ENCODE measurements at places on chromosomes 12 and 14.

- peak; percentile 20 for DNase-seq
These were observed 3.3 kb upstream of the CIPC start for GRCh38 chr14:77094672-77095284.

GRCh38 chr12:93664573-93665138 lies 12.5 kb upstream of the CRADD start:
- DNase-seq, result no peak

- DNase-seq, result no peak
These were observed 784.1 kb upstream of the TBX3 start for GRCh38 chr12:115468087-115468510.

DNA sequence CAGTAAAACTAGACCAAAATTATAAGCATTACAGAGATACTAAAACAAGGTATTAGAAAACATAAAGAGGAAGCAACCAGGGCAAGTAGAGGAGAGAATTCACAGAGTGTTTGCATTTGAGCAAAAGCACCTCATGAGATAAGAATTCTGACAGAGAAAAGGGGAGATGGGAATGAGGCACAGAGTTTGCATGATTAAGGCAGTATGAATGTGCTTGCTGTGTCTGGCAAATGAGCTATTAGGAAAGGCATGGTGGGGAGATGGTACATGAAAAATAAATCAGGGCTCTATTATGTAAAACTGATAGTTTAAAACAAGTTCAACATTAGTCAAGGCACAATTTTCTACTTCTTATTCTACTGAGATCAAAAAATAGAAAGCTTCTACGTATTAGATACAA lies 23.1 kb downstream of the GARIN6 start:
- no peak for DNase-seq

DNA sequence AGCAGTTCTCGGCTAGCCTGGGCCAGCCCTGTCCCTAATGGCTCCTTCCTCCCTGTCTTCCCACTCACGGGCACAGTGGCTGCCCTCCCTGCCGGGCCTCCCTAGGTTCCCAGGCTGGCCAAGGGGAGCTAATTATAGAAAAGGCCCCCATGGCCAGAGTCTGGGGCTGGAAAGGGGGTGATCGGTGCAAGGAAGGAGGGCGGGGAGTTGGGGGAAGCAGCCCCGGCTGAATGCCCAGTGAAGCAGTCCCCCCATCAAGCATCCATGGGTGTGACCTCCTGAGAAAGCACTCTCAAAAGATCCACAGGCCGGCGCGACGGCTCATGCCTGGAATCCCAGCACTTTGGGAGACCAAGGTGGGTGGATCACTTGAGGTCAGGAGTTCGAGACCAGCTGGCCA lies 54.9 kb downstream of the TESC start:
- DNase-seq, result no peak

DNA sequence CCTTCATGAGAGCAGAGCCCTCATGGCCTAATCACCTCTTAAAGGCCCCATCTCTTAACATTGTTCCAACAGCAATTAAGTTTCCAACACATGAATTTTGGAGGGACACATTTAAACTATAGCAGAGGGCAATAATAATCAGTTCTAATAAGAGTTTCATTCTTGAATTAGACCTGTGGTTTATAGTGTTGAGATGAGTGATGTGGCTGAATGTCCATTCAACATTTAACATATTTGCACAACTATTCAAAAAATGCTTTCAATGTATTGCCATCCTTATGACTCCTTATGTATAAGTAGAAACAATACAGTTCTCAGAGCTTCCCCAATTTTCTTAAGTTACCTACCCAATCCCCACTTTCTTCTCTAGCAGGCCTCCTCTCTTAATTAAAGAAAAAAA lies 21.5 kb downstream of the KLHL28 start:
- no peak for DNase-seq

DNA sequence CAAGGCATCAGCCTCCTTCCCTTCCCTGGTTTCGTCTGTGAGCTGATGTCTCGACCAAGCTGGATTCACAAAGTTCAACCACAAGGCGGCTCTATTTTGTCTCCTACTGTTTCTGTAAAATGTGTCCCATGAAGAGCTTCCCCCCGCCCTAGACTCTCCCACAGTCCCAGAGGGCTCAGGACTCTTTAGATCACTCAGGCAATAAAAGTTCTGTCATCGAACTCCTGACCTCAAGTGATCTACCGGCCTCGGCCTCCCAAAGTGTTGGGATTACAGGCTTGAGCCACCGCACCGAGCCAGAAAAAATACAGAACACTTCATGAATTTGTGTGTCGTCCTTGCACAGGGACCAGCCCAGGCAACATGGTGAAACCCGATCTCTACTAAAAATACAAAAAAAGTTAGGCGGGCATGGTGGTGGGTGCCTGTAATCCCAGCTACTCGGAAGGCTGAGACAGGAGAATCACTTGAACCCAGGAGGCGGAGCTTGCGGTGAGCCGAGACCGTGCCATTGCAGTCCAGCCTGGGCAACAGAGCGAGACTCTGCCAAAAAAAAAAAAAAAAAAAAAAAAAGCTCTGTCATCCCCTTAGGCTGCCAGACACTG lies 149.4 kb downstream of the BCL11B start:
- DNase-seq, result no peak

DNA sequence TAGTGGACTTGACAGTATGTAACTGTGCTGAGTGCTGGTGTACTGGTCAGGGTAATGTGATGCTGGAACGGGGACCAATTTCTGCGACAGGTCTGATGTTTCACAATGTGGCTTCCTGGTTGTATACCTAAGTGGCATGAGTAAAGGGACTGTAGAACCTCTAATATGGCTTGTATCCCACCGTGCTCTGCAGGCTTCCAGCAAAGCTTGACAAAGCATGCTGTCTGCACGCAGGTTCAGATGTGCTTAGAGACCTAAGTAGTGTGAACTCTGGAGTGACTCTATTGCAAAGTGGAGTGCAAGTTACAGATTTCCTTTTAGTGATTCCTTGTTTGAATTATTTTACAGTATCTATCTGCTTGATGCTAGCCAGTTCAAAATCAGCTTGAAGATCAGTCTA lies 415.8 kb upstream of the NOVA1 start:
- no peak for DNase-seq

- peak; percentile 55 for DNase-seq
These were observed 21.2 kb downstream of the PRPF40B start for GRCh38 chr12:49644620-49644994.

DNA sequence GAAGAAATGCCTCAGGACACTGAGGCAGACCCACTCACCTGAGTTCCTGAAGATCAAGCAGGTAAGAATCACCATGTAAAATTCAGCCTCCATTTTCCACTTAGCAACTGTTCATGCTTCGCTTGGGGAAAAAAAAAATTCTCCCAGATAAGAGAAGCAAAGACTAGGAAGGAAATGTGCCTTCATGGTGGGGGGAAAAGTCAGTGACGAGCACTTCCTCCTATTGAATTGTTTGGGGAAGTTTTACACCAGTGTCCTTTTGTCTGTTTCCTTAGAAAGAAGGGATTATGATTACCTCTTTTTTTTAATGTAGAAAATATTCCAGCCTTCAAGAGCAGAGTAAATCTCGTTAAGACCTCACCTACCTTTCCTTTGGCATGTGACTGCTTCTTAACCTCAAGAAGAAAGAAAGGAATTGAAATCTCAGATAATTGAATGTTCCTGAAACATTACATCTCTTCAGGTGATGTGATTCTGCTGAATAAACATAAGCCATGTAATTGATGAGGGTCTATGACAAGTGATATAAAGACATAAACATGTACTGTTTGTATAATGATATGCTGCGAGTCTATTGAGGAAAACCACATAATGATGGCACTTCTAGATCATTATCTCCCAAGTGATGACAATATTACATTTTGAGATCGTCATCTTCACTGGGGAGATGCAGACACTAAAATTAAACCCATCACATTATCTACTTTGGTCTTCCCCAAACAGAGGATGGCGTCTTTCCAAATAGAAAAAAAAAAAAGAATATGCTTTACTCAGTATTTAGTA lies at the start of gene PTPRB:
TSS of gene PTPRB (minus strand) at position 127 of the 783 bp plus-strand sequence. CDS start at position 93, 34 bp downstream.
- no peak for DNase-seq

DNA sequence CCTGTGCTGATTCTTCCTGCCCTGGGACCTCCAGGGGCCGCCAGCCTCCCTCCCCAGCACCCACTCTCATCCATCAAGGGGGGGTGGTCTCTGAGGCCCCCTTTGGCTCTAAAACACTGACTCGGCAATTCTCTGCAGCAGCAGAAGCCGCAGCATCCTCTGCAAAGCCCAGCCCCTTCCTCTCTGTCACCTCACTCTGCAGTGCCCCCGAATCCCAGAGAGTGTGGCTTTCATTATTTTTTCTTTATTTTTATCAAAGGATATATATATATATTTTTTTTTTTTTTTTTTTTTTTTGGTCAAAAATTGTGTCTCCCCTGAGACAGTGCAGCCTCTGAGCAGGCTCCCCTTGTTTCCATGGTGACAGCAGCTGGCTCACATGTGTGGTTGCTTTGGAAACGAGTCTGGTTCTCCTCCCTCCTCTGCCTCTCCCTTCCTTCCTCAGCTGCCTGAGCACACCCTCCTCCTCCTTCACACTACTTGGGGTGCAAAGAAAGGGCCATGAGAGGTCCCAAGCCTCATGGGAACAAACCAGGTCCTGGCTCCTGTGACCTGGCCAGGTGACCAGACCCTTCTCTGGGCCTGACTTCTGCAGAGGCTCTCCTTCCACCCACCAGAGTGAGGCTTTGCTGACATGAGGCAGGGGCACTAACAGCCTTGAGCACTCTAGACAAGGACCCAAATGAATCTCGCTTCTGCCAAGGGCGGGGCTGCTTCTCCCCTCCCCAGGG lies 100.5 kb downstream of the LRRC74A start:
- no peak for DNase-seq

DNA sequence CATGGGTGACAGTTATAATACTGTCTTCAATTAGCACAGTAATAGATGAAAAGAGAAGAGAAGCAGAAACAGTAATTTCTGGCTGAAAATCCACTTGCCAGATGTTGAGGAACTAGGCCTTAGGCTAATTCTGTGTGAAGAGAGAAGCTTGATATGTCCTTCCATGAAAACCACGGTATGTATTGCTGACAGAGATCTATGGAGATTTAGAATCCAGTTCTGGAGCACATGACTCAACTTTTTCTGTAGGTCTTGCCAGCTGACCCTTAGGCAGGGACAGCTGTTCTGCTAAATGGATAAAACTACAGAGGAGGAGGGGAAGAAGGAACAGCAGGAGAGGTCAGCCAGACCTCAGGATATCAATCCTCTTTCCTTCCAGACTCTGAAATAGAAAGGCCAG lies 211.5 kb downstream of the PRKD1 start:
- DNase-seq, result no peak

GRCh38 chr14:50666772-50667683 lies 1.1 kb downstream of the SAV1 start:
- DNase-seq, result no peak

GRCh38 chr12:39975374-39975918 lies 130.4 kb downstream of the SLC2A13 start:
- DNase-seq, result no peak

DNA sequence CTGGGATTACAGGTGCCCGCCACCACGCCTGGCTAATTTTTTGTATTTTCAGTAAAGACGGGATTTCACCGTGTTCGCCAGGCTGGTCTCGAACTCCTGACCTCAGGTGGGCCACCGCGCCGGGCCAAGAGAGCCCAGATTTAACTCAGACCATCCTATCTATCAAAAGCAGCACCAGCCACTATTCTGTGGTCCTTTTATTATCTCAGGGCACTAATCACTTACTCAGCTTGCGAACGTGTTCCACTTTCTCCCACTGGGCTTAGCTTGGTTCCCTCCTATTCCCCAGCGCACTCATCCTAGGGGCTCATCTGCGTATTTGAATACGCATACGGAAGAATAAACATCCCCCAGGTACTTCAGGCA lies 16.2 kb upstream of the AACS start:
- DNase-seq, result no peak

GRCh38 chr14:94170136-94170535 lies 4.0 kb upstream of the PPP4R4 start:
- no peak for DNase-seq

- DNase-seq, result no peak
These were observed 218.8 kb downstream of the KITLG start for GRCh38 chr12:88361493-88361892.

DNA sequence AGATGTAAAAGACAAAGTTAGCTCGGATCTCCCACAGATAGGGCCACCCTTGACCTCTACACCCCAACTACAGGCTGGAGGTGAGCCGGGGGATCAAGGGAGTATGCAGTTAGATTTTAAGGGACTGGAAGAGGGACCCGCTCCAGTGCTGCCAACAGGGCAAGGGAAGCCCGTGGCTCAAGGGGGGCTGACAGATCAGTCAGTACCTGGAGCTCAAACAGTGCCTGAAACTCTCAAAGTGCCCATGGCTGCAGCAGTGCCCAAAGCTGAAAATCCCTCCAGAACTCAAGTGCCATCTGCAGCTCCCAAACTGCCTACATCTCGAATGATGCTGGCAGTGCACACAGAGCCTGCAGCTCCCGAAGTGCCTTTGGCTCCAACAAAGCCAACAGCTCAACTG lies 10.4 kb downstream of the NYNRIN start:
- no peak for DNase-seq

GRCh38 chr14:90613997-90614396 lies 202.2 kb downstream of the TTC7B start:
- DNase-seq, result no peak

GRCh38 chr12:52164624-52165023 lies 27.2 kb downstream of the KRT80 start:
- DNase-seq, result no peak

- no peak for DNase-seq
These were observed 26.1 kb downstream of the OTUB2 start for GRCh38 chr14:94052199-94052598.

- DNase-seq, result no peak
These were observed 136.2 kb upstream of the RTL1 start for GRCh38 chr14:101039755-101040138.

DNA sequence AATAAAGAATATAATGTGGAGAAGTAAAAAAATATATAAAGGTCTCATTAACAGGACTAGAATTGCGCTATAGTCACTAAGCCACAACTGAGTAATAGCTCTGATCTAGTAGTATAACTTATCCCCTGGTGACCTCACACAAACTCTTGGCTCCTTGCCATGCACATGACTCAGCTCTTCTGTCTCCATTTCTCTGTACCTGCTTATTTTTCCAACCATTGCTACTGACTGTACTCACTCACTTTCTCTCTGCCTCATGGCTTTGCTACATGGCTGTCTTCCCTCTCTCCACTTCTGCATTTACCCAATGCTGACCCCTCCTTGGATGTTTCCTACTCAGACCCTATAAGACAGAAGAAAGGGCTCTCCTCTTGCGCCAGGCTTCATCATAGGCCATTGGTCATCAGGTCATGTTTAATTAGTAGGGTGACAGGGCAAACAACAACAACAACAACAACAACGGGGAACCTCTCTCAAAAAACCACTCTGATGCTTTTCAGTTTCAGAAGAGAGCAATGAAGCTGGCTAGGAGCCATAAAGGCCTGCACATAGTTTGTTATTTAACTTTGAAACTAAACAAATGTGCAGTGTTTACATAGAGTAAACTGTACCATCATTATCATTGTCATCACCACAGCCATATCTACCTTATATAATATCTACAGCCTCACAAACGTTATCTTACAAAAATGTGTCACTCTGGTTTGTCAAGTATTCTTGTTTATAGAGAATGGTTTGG lies 25.6 kb upstream of the KRAS start:
- peak; percentile 13 for DNase-seq

DNA sequence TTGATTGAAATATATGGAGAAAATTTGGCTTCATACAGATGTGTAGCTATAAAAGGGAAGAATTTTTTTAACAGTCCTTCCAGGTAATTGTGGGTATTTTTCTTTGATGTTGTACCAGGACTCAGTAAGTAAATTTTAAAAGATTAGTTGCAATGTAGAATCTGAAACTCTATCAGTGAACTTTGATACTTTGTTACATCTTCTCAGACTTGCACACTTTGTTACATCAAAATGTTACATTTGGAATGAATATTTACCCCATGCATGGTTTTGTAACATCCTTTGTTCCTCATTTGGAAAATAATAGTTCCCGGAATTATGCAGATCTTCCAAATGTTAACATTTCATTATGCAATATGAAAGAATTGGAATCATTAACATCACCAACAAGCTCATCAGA lies 13.8 kb downstream of the MTHFD1 start:
- DNase-seq, result no peak

Measured in activated CD8-positive, alpha-beta memory T cell treated with anti-CD3 and anti-CD28 coated beads for 48 hours (primary cell).